ENCODE measurements at places on chromosomes 2 and 18.
A peak's percentile ranks its signal among the peaks of the same experiment; 100 is the strongest.

DNA sequence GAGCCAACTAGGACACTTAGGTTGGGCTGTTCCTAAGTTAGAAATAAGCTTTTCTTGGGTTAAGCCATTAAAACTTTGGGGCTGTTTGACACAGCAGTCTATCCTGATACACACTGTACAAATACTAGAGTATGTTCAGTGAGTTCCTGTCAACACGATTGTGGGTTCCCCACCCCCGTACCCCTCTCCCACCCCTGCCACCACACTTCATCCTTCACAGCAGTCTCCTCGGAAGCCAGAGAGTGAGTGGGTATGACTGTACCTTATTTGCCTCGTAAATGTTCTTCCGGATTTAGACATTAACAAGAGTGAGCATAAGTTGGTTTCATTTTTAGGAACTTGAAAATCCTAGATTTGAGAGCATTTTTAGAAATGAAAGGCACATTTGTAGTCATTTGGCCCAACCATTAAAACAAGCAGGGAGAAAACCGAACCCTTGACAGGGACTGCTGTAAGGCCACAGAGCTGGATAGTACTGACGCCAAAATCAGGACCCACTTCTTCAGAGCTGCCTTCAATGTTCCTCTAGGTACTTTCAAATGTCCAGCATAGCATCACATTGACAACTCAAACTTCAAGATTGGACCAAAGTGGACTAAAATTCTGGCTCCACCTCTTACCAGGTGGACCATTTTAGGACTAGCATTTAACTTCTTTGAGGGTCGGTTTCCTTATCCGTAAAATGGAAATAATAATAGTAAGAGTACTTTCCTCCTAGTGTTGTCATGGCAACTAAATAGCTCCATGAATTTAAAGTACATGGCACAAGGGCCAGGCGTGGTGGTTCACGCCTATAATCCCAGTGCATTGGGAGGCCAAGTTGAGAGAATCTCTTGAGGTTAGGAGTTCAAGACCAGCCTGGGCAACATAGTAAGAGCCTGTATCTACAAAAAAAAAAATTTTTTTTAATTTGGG, 166.3 kb upstream of the SERTAD2 start:
- no peak for DNase-seq

DNA sequence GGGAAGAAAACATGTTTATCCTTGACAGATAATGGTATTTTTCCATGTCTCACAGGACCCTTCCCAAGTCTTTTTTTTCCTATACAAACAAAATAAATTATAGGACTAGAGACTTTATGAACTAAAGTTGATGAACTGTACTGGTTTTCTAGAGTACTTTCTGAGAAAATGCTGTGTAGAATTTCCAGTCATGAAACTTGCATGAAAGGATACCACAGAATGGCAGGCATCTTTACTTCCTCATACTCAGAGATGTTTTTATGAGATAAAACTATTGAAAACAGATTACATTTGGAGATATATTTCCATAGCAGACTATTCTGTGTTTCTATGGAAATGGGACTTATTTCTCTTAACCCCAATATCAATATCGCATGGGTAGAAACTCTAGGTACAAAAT, 403.5 kb downstream of the PARD3B start:
- no peak for DNase-seq

DNA sequence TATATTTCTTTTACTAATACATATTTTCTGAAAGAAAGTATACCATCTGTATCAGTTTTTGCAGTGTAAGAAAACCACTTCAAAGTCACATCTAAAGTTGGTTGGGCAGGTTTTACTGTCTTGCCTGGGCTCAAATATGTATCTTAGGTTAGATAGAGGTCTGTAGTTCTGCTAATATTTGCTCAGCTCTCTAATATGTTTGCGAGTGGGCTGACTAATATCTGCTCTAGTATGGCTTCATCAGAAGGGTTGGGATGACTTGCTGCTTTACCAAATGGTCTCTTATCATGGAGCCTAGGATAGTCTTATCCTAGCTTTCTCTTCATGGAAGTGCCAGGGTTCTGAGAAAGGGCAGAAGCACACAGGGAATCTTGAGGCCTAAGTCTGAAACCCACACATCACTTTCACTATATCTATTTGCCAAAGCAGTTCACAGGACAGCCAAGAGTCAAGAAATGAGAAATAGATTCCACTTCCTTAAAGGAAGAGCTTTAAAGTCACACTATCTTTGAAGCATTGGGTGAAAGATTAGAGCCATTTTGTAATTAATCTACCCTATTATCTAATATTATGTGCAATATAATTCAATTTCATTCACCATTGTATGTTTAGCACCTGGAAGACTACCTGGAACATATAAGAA, 610.0 kb downstream of the KCNJ3 start:
- DNase-seq, result no peak

DNA sequence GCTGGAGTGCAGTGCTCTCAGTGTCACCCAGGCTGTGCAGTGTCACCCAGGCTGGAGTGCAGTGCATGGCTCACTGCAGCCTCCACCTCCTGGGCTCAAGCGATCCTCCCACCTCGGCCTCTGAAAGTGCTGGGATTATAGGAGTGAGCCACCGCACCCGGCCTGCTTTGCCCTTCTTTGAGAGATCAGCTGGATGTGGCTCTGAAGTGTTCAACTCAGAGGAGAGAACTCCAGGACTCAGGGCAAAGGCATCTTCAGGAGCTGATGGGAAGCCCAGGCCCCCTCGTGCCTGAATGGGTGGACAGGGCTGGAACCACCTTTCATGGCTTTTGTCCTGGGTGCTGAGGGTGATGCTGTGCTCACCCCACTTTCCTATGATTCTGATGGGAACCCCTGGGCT, 52.0 kb upstream of the HAAO start:
- DNase-seq, result no peak

DNA sequence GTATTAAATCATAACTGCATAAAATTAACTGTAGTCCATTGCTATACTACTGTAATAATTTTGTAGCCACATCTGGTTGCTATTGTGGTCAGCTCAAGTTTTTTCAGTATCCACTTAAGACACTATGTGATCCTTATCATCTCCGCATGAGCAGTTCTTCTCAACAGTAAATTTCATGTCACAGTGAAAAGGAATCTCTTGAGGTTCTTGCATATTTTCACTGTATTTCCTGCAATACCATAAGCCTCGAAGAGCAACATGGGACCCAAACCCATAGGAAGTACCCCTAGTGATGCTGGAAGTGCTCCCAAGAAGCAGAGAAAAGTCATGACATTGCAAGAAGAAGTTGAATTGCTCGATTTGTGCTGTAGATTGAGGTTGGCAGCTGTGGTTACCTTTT, 86.7 kb downstream of the LDLRAD4 start:
- DNase-seq, result no peak

- DNase-seq, result no peak
Observed at GRCh38 chr2:217836901-217837491, 165.8 kb downstream of the TNS1 start.

DNA sequence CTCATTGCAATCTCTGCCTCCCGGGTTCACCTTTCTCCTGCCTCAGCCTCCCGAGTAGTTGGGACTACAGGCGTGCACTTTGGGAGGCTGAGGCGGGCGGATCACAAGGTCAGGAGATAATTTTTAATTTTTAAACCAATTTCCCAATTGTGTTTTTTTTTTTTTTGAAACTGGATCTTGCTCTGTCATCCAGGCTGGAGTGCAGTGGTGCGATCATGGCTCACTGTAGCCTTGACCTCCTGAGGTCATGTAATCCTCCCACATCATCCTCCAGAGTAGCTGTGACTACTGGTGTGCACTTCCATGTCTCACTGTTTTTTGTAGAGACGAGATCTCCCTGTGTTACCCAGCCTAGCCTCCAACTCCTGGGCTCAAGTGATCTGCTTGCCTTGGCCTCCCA, 49.3 kb downstream of the GLS start:
- no peak for DNase-seq

DNA sequence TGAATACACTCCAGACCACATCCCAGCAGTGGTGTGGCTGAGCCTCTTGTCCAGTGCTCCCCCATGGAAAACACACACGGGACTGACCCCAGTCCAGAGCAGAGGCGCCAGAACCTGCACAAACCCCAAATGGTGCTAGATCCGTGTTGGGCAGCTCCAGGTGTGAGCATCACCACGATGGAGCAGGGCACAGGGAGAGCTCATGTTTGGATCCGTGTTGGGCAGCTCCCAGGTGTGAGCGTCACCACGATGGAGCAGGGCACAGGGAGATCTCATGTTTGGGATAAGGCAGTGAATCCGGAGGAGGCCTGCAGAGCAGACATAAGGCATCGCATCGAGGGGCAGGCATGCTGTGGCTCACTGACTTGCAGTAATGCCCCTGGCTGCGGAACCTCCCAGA, 460.0 kb upstream of the MYT1L start:
- DNase-seq, result no peak

- no peak for DNase-seq
Observed at GRCh38 chr18:70301667-70302066, 12.8 kb downstream of the SOCS6 start.

GRCh38 chr18:47756364-47757016, 174.0 kb downstream of the SMAD2 start:
- peak; percentile 37 for DNase-seq

DNA sequence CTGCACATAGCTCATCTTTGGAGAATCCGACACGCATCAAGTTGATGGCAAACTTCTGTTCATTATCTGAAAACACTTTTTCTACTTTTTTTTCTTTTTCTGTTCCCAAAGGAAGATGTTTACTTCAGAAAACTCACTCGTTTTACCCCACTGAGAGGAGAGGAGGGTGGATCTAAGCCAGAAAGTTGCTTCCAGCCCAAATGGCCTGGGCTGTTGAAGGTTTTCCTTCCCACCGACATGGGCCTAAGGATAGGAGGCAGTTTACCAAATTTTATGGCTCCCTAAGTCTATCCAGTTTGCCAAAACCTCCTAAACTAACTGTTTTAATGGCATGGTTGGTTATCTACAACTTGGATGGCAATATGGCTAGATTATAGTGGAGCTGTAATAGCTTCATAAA, 70.4 kb downstream of the DDX1 start:
- no peak for DNase-seq

DNA sequence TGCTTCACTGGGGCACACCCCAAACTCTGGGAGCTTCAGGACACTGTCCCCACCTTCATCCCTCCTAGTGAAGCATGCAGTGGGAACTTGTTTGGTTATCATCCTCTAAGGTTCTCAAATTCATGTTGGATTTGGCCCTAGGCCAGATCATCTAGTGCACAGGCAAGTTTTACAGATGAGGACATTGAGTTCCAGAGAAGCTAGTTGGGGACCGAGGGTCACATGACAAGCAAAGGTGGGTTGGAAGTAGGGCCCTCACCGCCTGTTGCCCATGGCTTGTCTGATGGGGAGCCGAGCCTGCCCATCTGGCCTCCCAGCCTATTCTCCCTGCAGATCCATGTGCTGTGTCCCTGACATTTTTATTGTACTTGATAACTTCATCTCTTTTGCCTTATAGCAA, 2.8 kb downstream of the PRKCE start:
- no peak for DNase-seq

- DNase-seq, result no peak
Observed at GRCh38 chr18:77755187-77755586, 505.5 kb downstream of the GALR1 start.

DNA sequence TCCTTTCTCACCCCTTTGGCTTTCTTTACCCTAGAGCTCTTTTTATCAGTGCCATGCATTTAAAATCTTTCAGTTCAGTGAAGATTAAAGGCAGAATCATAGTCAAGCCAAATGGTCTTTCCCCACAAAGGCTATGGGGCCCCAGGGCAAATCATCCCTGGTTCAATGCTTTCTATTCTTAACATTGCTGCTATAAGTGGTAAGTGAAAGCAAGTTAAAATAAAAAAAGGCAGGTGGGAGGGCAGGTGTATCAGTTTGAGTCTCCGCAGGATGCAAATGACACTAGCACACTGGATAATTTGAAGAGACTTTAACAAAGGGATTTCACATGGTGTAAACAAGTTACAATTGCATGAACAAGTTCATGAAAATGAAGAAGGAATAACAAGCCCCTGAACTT, 757.4 kb downstream of the SATB2 start:
- DNase-seq, result no peak

Data from activated B cell treated with CpG ODN at 0.5 μM for 24 hours (primary cell).